ENCODE measurements at places on chromosomes 2 and 18.

- peak; percentile 53 for DNase-seq
Observed at GRCh38 chr18:39624961-39625360, 2059.4 kb upstream of the CELF4 start.

DNA sequence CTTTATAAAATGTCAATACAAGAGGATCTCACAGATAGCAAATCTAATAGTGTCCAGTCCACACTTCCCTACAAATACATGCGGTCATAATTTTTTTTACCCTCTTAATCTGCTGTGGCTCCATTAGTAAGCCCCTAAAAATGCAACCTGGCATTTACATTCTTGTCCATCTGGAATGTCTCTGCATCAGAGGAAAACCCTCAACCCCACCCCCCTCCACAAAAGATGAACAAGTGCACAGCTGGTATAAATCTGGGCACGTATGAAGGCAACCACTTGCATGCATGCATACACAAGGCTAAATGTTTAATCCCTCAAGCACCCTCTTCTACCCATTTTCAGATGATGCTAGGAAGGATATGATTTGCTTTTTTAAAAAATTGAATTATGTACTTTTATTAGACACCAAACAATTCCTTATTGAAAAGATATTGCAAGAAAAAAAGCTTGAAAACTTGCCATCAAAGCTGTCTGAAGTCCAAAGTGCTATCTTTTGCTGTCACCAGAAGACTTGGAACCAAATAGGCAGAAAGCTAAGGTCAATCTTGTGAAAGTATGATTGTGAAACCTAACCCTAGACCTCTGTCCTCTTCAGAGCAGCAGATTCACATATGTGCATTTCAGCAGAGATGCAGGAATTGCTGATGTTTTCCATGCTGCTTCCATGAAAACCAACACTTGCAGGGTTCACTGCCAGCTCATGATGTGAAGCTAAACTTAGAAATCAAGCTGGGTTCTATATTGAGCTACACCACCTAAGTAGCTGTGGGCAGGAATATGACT lies 39.0 kb downstream of the IRS1 start:
- peak; percentile 72 for DNase-seq

DNA sequence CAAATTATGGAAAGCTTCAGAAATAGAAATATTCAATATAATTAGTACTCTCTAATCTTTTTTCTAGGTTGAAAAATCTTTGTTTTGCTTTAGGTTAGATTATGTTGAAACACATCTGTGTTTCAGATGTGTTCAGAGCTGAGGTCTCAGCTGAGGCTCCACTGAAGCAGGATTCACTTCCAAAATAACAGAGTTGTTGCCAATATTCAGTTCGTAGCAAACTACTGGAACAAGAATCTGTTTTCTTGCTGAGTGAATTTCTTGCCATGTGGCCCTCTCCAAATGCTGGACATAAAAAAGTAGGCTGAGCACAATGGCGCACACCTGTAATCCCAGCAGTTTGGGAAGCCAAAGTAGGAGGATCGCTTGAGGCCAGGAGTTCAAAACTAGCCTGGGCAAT lies 8.7 kb downstream of the PHOSPHO2 start:
- no peak for DNase-seq

DNA sequence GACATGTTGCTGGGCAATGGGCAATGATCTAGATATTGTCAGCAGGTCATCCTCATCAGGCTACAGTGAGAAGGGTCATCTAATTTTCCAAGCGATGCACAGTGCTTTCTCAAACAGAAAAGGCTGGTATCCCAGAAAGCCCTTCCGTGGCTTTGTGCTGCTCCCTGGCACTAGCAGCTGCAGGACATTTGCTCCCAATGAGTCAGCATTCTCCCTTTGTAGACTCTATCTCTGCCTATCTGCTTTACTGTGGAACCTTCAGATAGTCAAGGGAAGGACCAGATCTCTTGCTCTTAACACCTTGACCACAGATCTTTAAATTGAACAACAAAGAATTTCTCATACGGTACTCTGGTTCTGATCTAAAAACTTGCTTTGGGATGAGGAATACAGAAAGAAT lies 101.4 kb downstream of the CDH2 start:
- peak; percentile 28 for DNase-seq

DNA sequence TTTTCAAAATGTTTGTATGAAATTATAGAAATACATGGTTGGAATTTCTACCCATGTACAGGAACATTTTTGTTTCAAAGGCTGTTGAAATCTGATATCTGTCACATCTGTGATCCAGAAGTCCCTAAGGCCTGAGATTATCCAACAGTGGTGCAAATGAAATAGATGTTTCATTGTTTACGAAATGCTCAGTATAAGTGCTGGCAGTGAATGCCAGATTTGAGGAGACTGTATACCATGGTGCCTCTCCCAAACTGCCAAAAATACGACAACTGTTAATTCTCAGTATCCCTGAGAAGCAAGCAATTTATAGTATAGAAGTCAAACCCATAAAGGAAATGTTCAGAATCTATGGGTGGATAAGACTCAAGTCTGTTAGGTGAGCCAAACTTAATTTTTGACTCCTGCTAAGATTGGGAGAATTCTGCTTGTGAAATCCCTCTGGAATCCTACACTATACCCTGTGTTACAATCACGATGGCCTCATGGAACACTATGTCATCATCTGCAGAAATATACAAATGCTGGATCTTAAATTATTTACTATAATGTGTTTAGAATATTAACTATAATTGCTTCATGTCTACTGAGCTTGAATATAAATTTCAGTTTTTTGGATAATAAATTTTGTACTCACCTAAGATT lies 71.2 kb upstream of the DOCK10 start:
- DNase-seq = no peak

- no peak for DNase-seq
Observed at GRCh38 chr2:73611867-73612266, 30.4 kb downstream of the NAT8 start.

DNA sequence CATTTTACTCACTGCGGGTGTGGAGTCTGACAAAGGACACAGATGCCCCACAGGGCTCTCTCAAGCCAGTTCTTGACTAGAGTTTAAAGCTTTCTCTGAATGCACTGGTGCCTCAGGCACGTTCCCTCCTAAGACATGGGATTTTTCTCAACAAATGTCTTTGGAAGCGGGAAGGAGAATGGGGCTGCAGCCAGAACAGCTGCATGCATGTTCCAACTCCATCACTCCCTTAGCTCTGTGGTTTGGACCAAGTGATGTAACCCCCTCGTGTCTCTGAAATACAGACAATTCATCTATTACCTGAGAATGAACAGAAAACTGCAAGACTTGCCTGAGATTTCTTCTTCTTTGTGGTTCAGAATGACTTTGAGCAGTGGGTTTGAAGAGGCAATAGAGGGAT lies 141.7 kb upstream of the SERPINE2 start:
- no peak for DNase-seq

DNA sequence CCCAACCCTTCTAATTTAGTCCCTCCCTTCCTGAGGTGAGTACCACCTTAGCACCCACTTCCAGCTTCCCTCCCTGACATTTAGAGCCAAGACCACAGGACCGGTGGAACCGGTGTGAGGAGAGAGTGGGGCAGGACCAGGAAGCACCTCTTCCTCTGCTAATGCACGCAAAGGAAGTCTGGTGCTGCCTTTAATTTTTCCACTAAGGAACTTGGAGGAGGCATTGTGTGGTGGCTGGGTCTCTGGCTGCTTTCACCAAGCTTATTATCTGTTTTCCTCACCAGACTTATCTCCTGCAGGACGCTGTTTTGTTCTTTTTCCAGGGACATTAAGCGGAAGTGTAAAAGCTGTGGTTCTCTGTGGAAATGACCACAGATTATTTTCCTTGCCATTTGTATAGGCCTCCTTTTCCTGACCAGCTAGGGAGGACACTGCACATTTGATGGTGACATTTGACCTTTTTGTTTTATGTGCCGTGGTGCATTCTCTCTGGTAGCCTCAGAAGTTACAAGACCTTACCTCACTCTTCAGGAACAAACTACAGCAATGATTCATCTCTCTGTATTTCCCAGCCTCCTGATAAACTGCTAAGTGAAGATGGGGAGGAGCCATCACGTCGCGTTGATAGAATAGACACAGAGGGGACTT lies 39.8 kb upstream of the SPTBN1 start:
- no peak for DNase-seq

DNA sequence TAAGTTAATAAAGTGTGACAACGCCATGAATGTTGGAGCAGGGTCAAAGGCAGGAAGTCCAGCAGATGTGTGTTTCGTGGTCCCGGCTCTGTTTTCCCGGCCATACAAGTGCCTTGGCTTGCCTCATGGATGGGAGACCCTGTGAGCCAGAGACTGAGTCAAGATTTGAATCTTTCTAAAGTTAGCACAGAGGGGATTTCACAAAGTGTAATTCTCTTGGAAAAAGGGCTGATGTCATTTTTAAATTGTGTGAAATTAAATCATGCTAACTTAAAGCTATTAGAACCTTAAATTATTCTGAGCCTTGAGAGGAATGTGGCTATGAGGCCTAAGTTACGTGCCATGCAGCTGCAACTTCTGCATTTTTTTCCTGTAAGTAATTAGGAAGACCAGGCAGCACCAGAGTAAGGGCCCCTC lies 38.3 kb upstream of the RALBP1 start:
- DNase-seq = no peak

GRCh38 chr18:54880395-54881105 lies 52.3 kb downstream of the RAB27B start:
- DNase-seq = peak; percentile 65

DNA sequence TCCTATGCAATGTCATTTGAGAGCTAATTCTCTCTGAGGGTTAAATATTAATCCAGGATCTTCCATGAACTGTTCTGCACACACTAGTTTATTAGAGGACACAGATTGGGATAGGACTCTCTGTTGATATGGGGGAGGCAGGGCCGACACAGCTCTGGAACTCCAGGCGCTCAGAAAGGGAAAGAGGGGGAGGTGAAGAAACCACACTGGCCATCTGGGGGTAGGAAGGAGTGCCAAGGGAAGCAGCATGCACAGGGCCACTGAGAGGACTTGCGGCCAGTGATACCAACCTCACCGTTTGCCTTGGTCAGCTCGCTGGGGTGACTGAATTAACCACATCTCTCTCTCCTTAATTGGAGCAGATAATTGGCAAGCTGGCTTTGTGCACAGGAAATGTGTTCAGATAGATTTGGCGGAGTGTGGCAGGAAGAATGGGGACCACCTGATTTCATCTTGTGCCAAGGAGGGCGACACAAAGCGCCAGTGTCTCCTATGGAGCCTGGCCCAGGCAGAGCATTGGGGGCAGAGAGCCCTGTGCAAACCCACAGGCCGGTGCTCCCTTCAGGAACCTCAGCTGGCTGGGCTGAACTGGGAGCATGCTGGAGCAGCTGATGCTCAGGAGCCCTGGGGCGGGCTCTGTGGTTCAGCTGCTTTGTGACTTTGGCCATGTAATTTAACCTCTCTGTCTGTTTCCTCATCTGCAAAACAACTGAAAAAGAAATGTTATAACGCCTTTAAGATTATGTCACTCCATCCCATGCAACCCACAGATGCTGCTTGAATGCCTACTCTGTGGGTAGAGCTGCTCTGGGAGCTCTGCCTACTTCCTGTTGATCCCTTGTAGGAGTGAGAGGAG lies 114.7 kb upstream of the STON1 start:
- DNase-seq = no peak

- no peak for DNase-seq
Observed at GRCh38 chr2:65660340-65660739, 227.9 kb upstream of the SPRED2 start.

DNA sequence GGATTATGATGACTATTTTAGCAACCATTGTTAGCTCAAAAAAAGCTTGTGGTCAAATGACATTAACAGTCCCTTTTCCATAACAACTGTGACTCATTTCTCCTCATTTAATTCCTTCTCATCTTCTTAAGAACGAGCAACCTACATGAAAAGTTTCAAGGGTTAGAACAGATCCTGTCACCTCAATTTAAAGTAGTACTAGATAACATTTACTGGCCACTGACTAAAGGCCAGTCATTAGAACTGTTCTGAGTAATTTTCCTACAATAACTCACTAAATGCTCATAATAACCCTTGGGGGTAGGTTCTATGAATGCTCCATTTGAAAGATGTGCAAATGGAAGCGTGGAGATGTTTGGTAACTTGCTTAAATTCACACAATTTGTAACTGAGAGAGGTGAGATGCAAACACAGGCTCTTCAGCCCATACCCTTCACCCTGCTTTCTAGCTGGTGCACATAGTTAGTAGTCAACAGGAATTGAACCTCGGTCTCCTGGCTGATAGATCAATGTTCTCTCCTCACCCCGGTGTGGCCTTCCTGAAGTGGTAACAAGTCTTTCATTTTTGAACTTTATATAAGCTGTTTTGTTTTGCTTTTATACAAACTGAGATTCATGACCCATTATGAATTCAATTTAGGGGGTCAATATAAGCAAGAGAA lies 212.5 kb downstream of the SETBP1 start:
- no peak for DNase-seq

DNA sequence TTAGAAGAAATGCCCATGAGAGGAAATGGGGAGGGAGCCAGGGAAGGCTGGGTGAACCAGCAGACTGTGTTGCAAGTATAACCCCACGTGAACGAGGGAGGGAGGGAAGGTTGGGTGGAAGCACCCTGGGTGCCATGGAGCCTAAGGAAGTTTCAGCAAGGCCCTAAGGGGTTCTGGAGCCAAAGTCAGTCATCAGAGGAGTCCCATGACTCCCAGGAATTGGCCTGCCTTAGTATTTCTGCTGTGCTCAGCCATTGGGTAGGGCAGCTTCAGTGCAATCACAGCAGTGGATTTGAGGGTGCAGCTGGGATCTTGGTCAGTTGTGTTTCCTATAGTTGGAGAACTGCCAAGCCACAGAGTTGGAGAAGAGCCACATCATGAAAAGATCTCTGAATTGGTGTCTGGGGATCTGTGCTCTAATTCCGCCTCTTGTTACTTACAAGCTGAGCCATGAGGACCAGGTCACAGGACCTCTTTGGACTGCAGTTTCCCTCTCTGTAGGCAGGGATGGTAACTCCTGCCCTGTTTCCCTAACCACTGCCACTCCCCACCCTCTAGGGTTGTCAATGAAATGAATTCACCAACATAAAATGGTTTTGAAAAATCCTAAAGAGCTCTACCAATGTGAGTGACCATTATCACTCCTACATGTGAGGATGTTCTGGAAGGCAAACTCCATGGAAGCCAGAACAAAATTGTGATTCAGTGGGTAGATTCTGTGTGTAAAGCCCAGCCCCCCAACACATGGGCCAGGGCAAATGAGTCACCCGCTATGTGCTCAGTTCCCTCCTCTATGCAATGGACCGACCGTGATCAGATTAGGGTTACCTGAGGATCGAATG lies 108.9 kb downstream of the CLIP4 start:
- peak; percentile 48 for DNase-seq

GRCh38 chr2:217218269-217219163 lies 358.7 kb upstream of the TNP1 start:
- peak; percentile 51 for DNase-seq

- peak; percentile 71 for DNase-seq
Observed at GRCh38 chr18:56516789-56517188, 121.6 kb downstream of the TXNL1 start.

Data from HFFc6 (cell line).